ENCODE measurements at places on chromosomes 2 and 18.
A peak's percentile ranks its signal among the peaks of the same experiment; 100 is the strongest.

- DNase-seq = no peak
Measured at GRCh38 chr2:28387082-28387960, 5.3 kb upstream of the FOSL2 start.

DNA sequence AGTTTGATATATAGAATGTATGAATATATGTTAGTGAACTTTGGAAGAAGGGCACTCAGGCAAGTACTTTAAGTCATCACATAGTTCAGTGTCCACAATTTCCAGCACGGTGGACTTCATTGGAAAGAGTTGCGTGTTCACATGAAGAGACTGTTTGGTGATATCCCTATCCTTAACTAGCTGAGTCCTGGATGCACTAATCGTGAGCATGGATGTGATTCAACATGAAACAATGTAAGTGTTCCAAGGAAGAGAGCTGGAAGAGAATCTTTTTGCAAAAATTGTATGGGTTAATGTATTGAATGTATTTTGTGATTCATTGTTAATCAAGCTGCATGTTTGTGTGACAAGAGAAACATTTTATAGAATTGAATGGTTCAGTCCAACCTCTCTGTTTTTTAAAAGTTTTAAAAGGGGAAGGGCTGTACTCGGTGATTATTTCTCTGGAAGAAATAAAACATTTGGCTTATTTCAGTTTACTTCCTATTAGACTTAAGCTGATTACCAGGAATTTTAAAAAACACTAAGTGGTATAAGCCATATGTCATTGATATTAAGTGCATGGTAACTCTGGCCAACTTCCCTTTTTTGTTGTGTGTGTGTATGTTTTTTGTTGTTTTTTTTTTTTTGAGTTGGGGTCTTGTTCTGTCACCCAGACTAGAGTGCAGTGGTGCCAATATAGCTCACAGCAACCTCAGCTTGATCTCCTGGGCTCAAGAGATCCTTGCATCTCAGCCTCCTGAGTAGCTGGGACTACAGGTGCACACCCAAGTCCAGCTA, 8.6 kb downstream of the XRCC5 start:
- DNase-seq = peak; percentile 6

DNA sequence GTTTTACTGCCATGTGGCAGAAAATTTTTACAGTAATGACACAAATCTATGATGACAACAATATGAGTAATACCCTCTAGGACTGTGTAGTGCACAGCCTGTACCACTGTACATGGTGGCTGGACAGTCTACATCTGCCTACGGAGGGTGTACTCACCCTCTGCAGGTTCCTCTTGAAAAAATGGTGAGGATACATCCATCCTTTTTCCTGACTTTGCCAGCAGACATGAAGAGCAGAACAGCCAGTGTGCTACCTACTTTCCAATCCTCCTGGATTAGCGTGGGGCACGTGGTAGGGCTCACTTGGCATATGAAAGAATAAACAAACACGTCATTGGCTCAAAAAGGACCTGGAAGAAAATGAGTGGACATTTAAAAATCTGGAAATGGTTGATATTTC, 62.6 kb downstream of the TRPM8 start:
- DNase-seq = no peak

GRCh38 chr2:46366668-46367052, 69.5 kb downstream of the EPAS1 start:
- no peak for DNase-seq

- no peak for DNase-seq
Measured at GRCh38 chr2:163681745-163682144, 54.1 kb downstream of the FIGN start.

DNA sequence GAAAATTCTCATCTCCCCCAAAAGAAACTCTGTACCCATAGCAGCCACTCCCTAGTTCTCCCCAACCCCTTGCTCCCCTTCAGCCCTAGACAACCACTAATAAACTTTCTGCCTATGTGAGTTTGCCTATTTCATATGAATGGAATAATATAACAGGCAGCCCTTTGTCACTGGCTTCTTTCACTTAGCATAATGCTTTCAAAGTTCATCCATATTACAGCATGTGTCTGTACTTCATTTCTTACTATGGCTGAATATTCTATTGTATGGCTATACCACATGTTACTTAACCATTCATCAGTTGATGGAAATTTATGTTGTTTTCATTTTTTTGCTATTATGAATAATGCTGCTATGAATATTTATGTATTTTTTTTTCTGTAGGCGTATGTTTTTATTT, 442.9 kb downstream of the SLC4A3 start:
- no peak for DNase-seq

DNA sequence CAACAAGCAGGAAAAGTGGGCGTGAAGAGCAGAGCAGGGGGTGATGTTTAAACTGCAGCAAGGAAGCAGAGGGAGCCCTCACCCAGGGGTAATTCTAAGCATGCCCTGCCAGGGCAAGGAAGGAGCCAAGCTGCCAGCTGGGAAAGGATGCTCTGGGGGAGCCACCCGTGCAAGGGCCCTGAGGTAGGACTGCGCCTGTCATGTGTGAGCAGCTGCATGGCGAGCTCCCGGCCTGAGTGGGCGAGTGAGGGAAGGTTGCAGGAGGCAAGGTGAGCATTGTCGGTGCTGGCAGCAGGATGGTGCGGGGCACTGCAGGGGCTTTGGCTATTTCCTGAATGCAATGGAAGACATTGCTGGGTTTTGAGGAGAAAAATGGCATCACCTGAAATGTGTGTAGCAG, 107.2 kb downstream of the COPS8 start:
- DNase-seq = no peak

DNA sequence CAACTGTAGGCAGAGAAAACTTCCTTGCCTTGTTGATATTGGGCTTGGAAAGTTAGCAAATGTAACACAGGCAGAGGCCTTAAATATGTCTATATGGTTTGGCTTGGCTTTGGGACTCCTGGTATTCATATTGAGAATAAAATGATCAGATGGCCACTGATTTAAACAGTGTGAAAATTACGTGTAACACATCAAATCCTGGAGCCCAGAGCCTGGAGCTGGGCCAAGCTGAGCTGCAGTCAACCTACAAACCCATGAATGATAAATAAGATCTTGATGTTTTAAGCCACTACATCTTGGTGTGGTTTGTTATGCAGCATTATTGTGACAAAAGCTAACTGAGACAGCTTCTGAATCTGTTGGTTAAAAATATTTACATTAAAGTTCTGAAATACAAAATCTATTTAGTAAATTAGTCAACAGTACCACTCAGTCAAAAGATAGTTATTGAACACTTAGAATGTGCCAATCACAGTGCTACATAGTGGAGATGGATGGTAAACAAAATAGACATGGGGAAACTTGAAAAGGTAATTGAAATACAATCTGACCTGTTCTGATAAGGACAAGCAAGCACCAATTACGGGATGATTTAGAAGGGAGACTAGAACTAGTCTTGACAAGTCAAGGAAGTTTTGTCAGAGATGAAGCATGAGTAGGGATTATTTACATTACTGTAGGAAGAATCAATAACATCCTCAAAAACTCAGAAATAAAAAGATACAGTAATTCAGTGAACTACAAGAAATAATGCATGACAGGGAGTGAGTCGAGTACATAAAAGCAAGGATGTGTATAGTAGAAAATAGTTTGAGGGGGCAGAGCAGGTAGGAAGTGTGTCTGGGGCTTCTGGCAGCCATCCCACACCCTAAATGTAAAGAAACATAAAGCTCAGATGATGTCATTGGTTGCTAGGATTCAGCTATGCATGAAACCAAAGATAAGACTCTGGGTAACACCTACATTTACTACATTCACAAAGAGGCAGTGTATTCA, 157.7 kb downstream of the HNMT start:
- peak; percentile 8 for DNase-seq

GRCh38 chr2:18918280-18918679, 328.9 kb upstream of the NT5C1B start:
- no peak for DNase-seq

DNA sequence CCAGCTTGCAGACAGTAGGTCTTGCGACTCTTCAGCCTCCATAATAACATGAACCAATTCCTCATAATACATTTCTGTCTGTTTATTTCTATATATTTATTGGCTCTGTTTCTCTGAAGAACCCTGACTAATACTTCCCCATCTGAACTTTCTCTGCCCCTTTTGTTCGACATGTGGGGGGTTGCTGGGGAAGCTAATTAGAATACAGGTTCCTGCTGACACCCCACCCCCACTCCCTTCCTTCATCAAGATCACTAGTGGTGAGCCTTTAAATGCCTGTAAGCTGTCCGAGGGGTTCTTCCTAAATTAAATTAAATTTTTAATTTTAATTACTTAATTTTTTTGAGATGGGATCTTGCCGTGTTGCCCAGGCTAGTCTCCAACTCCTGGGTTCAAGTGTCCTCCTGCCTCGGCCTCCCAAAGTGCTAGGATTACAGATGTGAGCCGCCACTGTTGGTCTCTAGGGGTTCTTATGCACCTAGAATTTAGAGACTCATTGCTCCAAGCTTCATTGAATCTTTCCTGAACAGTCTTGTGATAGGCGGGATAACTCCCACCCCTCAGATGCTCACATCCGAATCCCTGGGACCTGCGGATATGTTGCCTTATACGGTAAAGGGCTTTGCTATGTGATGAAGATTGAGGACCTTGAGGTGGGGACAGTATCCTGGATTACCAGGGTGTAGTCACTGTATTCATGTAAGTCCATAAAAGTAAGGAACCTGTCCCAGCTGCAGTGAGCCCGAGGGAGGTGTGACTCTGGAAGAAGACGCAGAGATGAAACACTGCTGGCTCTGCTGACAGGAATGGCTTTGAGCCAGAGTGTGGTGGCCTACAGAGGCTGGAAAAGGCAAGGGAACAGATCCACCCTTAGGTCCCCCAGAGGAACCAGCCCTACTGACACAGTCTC, 26.2 kb downstream of the HPCAL1 start:
- no peak for DNase-seq

- DNase-seq = peak; percentile 65
Measured at GRCh38 chr2:37683241-37683640, 11.8 kb upstream of the CDC42EP3 start.

DNA sequence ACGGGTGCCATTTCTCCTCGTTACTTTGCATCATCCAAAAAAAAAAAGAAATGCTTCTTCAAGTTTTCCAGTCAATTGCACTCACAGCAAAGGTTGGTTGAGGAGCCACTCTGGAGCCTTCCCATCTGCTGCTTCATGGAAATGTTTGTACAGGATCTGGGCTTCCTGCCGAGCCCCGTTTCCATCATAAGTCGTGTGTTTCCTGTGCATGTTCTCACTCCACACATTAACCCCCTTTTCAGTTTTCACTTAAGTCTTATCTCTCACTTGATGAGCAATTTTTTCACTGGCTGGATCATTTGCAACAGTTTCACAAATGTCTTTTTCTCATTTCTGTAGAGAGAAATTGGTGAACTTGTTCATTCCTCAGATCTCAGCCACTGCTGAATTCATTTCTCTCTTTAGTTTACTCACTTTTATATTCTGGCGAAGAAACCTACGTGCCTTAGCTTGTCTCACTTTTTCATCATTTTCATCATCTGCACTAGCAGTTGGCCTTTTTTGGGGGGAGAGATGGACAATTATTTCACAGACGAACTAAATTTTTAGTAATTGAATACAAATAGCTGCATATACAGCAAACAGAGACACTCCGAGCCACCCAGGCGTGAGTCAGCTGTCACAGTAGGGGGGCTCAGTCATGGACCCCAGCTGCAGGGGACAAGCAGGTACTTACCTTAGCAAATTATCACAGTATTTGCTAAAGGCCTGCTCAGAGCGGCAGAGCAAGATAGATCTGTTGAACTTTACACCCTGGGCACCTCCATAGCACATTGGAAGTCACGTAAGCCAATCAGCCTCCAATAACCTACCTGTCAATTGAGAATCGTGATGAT, 750.8 kb upstream of the ID2 start:
- DNase-seq = no peak

- DNase-seq = peak; percentile 22
Measured at GRCh38 chr18:76754351-76754750, 68.0 kb upstream of the ZNF236 start.

GRCh38 chr2:187549193-187549592, 5.0 kb downstream of the TFPI start:
- DNase-seq = no peak

DNA sequence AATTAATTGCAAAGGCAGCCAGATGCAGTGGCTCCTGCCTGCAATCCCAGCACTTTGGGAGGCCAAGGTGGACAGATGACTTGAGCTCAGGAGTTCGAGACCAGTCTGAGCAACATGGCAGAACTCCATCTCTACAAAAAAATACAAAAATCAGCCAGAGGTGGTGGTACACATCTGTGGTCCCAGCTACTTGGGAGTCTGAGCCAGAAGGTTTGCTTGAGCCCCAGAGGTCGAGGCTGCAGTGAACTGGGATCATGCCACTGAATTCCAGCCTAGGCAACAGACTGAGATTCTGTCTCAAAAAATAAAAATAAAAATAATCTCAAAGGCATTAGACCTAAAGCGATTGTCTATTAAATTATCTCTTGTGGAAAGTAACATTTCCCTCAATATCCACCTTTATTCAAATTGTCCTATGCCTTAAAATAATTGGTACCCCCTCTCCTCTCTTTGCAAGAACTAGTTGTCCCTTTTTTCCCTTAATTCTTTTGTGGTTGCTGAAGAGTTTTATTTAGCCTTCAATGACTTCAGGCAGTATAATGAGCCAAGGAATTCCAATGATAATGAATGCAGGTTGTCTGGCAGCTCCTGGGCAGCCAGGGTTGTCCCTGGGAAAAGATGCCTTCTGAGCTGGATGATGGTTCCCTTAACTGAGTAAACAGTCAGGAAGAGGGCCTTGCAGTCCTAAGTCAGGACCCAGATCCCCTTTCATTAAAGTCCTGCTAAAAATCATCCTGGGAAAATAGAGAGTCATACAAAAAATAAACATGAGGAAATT, 32.2 kb downstream of the GPR75 start:
- DNase-seq = no peak

- peak; percentile 67 for DNase-seq
Measured at GRCh38 chr2:26274058-26274613, 29.4 kb downstream of the HADHB start.

GRCh38 chr2:231666171-231667095, 41.9 kb upstream of the PTMA start:
- peak; percentile 96 for DNase-seq

DNA sequence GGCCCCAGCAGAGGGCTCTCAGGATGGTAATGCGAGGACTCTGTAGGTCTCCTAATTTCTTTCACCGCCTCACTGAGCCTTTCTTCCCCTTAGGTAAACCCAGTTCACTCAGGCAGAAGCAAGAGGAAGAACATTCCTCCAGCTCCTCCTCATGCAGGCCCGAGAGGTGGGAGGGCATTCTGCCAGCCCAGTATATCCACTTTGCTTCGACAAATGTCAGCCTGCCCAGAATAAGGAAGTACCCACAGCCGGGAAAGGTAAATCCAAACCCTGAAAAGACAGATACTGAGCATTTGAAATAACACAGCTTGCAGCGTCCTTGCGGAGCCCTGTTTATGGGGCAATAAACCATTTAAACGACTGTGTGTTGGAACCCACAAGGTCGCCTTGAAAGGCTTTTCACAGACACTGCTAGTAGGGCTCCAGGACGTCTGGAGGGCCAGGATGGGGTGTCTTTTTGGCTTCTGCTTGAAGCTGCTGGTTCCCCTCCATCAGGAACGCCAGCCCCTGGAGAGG, 63.0 kb upstream of the STPG4 start:
- DNase-seq = no peak

DNA sequence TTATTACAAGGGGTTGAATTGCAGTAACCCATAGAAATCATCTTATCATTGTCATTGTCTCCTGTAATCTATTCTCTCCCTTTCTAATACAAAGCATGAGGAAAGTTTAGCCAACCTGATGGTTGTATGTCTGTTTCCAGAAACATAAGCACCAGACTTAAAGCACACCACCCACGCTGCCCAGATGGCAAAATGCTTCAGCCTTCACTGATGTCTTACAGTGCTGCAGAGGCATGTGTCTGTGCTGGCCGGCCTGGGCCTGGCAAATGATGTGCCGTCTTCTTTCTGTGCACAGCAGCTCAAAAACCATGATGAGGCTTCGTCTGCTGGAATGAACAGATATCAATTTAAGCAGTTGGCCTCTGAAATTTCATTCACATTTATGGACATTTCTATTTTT, 443.0 kb upstream of the RGPD4 start:
- DNase-seq = no peak
